ENCODE measurements at places on chromosomes 2 and 18.

DNA sequence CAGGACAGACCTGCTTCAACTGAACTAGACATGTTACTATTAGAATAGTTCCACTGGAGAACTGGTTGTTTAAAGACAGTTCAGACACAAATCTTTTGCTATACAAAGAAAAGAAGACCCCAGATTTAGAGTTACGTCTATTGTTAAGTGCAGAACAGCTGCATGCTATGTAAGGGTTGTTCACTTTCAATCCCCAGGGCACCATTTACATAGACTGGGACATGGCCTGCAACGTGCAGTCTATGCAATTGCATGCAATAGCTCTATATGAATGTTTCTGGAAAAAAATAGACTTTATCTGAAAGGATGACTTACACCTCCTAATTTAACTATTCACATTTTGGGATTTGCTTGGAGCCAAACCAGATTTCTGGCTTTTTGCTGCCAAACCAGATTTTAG is 36.1 kb upstream of the DPP10 start:
- DNase-seq, result no peak

GRCh38 chr2:30217644-30218337 is 13.5 kb upstream of the LBH start:
- no peak for DNase-seq

DNA sequence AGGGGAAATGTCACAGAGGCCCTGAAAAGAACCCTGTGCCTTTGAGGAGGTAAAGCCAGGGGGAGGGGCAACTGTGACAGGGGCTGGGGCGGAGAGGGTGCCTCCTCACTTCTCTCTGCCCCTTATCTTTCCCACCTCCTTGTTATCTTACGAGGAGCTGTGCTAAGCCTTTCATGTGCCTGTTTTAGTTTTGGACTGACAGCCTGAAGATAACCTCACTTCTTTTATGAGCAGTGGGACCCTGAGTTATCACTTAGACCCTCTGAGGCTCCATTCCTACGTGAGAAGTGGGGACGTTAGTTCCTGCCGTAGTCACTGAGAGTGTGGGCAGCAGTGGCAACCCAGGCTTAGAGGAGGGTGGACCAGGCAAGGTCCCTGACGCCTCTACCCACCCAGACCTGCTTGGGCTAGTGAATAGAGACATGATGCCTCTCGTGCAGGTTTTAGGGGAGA is 39.5 kb upstream of the LBH start:
- DNase-seq, result no peak

GRCh38 chr2:13682540-13683272 is 949.8 kb upstream of the LRATD1 start:
- DNase-seq, result no peak
